ENCODE measurements at places on chromosomes 11 and 22.

DNA sequence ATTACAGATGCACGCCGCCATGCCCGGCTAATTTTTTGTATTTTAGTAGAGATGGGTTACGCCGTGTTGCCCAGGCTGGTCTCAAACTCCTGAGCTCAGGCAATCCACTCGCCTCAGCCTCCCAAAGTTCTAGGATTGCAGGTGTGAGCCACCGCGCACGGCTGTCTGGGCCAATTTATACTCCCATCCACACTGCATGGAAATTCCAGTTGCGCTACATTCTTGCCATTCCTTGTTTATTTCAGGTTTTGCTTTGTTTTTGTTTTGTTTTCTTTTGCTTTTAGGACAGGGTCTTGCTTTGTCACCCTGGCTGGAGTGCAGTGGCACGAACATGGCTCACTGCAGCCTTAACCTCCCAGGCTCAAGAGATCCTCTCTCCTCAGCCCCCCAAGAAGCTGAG, 11.0 kb upstream of the CAPRIN1 start:
- no peak for DNase-seq

DNA sequence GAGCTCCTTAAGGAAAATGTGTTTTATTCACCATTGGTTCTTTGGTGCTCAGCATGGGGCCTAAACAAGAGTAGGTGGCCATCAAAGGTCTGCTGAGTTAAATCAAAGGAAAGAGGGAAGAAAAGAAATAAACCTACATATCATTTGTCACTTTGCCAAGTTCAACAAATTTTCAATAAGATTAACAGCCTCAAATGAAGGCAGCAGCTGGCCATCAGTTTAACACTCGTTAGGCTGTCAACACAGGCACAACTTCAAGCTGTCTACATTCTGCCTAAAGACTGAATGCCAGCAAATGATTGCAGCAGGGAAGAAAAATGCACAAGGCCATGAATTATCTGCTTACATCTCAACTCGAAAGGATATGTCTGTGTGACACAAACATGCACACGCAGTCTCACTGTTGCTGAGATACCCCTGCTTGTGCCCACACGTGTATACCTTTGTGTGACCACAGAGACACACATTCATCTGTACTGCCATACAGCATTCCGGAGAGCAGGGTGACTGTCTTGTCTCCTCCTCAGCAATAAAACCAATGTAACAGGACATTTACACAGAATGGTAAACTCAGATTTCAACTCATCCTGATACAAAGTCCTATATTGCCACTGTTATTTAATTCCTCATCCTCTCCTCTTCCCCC, 40.1 kb downstream of the TRIM66 start:
- DNase-seq: no peak

DNA sequence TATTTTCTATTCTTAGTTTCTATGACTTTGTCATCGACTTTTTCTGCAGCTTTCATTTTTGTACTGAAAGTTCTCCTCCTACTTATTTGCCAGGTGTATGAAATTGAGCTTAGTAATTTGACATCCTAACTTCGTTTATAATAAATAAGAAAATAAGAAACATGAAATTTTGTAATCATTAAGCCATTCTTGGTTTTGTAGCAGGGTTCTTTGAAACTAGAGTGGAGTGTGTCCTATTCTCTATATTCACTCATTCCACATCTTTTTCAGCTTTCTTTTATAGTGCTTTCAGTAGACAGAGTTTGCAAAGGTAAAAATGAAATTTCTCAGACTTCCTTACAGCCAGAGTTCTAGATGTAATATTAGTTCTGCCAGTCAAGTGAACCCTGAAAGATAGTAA, 47.8 kb downstream of the FANCF start:
- DNase-seq: no peak

DNA sequence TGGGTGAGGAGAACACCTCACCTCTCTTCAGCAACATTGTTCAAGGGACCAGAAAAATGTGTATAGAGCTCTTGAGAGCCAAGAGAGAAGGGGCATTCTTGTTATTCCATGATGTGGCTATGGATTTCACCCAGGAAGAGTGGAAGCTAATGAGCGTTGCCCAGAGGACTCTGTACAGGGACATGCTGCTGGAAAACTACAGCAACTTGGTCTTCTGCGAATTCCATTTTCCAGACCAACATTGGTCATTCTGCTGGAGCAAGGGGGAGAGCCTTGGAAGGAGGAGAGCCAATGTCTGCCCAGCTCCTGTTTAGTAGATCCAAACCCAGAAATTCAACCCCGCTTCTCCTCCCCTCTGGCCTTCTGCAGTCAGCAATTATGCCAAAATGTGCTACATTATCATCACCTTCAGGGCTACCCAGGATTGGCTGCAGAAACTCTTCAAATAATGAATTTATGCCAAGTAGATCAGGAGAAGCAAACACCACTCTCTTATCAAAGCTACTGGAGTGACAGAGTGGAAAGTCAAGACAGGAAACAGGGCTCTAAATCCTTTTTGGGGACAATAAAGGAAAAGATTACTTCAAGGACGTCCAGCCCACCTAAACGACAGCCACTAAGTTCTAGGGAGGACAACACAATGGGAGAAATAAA, 707.5 kb upstream of the LUZP2 start:
- DNase-seq: no peak

GRCh38 chr11:129209891-129210830, 18.0 kb upstream of the ARHGAP32 start:
- DNase-seq: no peak

DNA sequence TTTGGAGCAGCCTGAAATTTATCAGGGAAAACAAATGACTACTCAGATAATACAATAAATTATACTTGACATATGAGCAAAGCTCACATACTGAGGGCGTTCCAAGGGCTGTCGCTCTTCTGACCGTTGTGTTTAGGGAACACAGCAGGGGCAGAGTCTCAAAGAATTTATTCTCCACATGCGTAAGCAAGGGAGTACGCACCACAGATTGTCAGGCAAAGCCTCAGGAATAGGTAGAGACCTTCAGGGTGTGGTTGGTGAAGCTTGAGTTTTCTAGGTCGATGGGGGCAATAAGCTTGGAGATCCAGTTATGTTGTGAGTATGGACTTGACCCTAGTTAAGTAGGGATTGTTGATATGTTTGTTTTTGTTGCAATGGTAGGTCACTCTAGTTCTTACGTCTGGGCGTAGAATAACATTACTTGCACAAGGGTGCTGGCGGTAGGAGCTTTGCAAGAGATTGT, 830 bp downstream of the ACAT1 start:
- DNase-seq: no peak

Measured in progenitor cell of endocrine pancreas (in vitro differentiated cells).